ENCODE measurements at places on chromosomes 6 and 20.

DNA sequence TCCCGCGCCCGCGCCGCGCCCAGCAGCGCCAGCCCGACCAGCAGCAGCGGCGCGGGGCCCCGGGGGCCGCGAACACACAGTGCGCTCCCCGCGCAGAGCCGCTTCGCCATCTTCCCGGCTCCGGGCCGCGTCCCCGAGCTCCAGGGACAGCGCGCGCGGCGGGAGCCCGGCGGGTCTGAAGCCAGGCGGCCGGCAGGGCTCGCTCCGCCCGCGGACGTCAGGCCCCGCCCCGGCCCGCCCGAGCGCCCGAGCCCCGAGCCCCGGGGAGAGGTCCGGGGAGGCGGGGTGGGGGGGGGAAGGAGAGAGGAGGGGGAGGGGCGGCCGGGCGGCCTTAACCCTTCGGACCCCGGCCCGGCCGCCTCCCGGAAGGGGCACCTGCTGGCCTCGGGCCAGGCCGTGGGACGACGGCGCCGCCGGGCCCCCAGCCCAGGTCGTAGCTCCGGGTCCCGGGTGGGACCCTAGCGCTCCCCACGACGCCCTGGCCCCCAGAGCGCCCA lies at the start of gene LAMA5:
LAMA5 (minus strand) TSS at position 177 of the 497 bp plus-strand sequence; CDS start at position 110, 67 bp downstream.
- DNase-seq = no peak
- no peaks in the 10 kb centered on the region for H3K36me3 ChIP-seq
- H3K4me1 ChIP-seq = peaks cover 88% of the 10 kb centered on the region
- peak within 1 kb of the TSS; percentile 61 for H3K4me3 ChIP-seq
- H3K27me3 ChIP-seq = no peaks in the 10 kb centered on the region

DNA sequence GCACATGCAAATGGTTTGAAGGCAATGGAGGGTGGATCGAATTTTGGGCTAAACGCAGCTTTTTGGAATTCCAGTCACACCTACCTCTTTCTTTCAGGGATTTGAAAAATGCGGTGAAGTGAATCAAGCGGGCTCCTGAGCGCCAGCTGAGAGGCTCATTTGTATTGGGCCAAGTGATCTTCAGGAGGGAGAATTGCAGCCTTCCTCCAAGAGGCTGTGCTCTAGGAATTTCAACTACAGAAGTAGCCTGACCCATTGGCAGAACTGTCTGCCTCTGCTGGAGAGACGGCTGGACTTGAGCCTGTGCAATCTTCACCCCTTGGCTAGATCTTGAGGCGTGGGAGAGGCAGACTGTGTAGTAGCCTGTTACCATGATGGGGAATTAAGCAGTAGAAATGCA lies 5.7 kb upstream of the TIAM2 start:
- no peak for DNase-seq
- H3K27ac ChIP-seq = no peak overlapping the region
- no peaks in the 10 kb centered on the region for H3K4me1 ChIP-seq

DNA sequence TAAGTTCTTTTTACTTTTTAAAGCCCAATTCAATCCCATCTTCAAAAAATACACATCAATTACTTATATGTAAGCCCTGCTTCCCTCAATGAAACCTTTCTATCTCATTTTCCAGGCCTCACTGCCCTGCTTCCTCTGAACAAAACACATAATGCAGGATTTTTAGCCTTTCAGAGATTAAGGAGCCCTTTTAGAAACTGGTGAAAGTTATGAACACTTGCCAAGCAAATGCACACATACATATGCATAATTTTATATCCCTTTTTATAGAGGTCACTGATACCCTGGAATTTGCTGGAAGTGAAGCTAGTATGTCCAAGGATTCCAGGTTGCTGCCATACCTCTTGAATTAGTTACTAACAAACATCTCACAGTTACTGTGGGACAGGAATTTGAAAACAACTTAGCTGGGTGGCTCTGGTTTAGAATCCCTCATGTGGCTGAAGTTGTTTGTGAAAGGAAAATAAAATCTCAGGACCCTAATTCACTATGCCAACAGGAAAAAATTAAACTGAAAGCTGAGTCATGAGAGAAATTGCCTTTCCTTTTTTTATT lies 75.8 kb downstream of the UBE3D start:
- DNase-seq = no peak
- H3K27ac ChIP-seq = no peak overlapping the region
- H3K4me1 ChIP-seq = peaks cover 12% of the 10 kb centered on the region

GRCh38 chr6:37967651-37968050 lies 148.1 kb downstream of the ZFAND3 start:
- no peak for DNase-seq
- no peaks in the 10 kb centered on the region for H3K27me3 ChIP-seq
- no peak overlapping the region for H3K4me3 ChIP-seq
- H3K4me1 ChIP-seq = peaks cover 11% of the 10 kb centered on the region
- no peaks in the 10 kb centered on the region for H3K36me3 ChIP-seq
- no peak overlapping the region for H3K27ac ChIP-seq

DNA sequence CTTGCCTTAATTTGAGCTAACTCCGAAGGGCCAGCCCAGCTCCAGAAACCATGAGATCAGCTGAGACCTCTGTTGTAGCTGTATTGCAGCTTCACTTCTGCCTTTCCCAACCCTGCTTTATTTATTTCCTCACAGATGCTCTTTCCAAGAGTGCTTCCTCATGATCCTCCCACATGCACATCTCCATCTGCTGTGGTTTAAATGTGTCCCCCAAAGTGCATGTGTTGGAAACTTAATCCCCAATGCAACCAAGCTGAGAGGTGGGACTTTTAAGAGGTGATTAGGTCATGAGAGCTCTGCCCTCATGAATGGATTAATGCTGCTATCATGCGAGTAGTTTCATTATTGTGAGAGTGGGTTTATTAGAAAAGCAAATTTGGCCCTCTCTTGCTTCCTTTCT lies 164.4 kb upstream of the TAB2 start:
- H3K27me3 ChIP-seq = no peaks in the 10 kb centered on the region
- H3K36me3 ChIP-seq = no peaks in the 10 kb centered on the region
- H3K4me1 ChIP-seq = no peaks in the 10 kb centered on the region

DNA sequence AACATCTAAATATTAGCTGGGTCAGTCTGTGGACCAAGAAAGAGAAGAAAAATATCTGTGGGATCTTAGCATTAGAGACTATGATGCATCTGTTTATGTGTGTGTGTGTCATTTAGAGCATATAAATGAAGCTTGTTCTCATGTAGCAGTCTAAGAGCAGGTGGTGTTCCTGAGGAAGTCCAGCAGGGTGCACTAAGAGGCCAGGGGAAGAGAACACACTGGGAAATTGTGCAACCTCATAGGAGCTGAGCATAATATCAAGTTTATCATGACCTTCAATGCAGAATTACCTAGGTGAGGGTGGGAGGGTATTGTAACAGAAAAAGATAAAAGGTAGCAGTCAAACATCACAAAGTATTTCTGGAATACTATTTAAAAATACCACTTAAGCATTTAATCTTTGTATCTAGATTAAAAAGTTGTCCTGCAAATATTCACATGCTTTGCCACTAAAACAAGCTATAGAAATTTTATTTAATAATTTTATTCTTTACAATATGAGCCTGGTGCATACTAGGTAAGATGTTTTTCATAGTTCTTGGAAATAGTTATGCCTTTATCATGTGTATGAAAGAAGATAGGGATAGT lies 80.5 kb downstream of the SMPDL3A start:
- no peak overlapping the region for H3K27ac ChIP-seq
- H3K4me3 ChIP-seq = no peak overlapping the region
- no peaks in the 10 kb centered on the region for H3K4me1 ChIP-seq
- no peaks in the 10 kb centered on the region for H3K27me3 ChIP-seq
- no peaks in the 10 kb centered on the region for H3K36me3 ChIP-seq
- DNase-seq = no peak

DNA sequence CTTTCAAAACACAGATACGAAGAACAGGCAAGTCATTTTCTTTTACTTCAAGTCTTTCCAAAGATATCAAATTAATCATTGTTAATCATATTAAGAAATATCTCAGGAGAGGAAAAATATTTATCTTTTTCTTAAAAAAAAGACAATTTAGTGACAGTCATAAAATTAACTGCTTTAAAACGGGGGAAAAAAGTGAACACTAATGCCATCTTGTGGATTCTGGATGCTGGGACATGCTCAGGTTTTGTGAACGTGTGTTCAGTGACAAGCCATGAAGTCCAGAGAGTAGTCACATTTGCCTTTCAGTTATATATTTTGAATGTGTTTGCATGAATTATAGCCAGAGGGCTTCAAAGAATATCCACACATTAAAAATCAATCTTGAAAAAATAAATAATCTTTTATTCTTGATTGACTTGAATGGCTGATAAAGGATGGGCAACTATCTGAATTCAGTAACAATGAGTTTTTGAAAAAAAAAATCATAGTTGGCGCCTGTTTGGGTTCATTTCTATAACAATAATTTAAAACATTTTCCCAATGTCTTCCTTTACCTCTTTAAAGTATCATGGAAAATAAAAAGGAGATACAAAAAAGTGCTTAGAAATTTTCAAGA lies 74.7 kb upstream of the NOX3 start:
- no peaks in the 10 kb centered on the region for H3K36me3 ChIP-seq
- no peaks in the 10 kb centered on the region for H3K4me1 ChIP-seq
- DNase-seq = no peak
- H3K4me3 ChIP-seq = no peak overlapping the region
- no peak overlapping the region for H3K27ac ChIP-seq

GRCh38 chr6:107715550-107716321 lies 108.4 kb downstream of the SCML4 start:
- DNase-seq = peak; percentile 34
- H3K4me3 ChIP-seq = no peak overlapping the region
- no peak overlapping the region for H3K27ac ChIP-seq
- peaks cover 20% of the 10 kb centered on the region for H3K4me1 ChIP-seq
- H3K27me3 ChIP-seq = no peaks in the 10 kb centered on the region

DNA sequence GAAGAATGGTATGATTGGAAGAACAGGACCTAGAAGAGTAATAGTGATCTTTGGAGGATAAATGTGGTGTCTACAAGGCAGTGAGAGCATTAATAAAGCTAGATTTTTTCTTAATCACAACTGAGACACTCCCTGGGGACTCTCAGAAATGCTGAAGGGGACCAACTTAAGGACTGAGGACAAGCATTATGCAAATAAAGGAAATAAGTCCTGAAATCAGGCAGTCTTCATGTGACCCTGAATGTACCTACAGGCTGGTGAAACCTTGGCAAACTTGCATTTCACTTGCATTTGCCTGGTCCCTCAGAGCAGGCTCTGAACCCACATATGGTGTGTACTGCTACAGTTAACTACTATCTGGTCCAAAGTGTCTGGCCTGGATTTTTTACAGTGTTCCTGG lies 19.3 kb upstream of the TTK start:
- H3K4me3 ChIP-seq = no peak overlapping the region
- no peak for DNase-seq
- H3K4me1 ChIP-seq = no peaks in the 10 kb centered on the region
- no peak overlapping the region for H3K27ac ChIP-seq
- H3K27me3 ChIP-seq = no peaks in the 10 kb centered on the region

DNA sequence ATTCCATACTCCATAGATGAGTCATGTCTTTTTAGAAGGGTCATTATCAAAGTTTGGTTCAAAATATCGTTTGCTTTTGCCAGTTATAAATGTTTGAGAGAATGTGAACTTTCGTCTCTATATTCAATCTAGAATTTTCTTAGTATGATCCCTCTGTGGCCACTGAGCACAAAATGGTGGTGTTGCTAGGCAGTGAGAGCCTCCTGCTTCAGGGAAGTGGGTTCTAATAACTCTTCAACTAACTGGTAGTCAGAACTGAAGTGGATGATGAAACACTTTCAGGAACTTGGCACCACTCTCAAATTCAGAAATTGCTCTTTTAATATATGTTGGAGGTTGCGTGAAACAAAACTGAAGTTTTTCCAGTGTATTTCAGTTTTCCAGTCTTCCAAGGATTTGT lies 125.0 kb upstream of the DOK5 start:
- no peaks in the 10 kb centered on the region for H3K36me3 ChIP-seq
- H3K4me1 ChIP-seq = no peaks in the 10 kb centered on the region
- H3K4me3 ChIP-seq = no peak overlapping the region

DNA sequence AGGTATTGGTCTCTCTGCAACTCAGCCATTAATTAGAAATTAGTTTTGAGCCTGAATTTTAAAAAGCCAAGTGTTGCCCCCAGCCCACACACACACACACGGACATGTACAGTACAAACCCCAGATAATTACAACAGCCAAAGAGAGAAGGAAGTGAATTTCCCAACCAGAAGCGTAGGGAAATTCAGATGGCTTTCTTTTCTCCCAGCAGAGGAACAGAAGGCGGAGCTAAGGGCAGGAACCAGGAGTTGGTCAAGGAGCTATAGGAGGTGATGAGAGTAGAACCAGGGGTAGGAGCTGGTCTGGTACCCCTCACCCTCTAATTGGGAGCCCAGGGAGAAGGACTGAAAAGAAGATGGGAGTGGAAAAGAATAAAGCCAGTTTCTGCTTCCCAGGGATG lies 3.9 kb upstream of the ZBTB9 start:
- H3K4me3 ChIP-seq = no peak overlapping the region
- H3K4me1 ChIP-seq = peaks cover 23% of the 10 kb centered on the region
- no peak overlapping the region for H3K27ac ChIP-seq
- H3K36me3 ChIP-seq = no peaks in the 10 kb centered on the region

DNA sequence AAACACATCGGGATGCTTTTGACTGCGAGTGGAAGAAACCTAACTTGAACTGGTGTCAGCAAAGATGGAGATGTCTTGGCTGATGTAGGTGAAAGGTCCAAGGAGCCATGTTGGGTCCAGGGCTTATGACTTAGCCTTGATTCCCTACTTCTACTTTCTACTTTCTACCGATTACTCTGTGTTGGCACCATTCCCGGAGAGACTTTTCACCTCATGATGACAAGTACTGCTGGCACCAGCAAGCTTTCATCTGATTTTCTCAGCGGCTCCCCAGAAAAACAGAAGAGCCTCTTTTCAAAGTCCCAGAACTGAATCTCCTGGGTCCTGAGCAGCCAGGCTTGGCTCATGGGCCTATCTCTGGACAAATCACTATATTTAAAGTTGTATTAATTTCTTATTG lies 4.9 kb upstream of the EDN3 start:
- no peaks in the 10 kb centered on the region for H3K27me3 ChIP-seq
- no peaks in the 10 kb centered on the region for H3K36me3 ChIP-seq
- DNase-seq = no peak
- no peak overlapping the region for H3K27ac ChIP-seq

DNA sequence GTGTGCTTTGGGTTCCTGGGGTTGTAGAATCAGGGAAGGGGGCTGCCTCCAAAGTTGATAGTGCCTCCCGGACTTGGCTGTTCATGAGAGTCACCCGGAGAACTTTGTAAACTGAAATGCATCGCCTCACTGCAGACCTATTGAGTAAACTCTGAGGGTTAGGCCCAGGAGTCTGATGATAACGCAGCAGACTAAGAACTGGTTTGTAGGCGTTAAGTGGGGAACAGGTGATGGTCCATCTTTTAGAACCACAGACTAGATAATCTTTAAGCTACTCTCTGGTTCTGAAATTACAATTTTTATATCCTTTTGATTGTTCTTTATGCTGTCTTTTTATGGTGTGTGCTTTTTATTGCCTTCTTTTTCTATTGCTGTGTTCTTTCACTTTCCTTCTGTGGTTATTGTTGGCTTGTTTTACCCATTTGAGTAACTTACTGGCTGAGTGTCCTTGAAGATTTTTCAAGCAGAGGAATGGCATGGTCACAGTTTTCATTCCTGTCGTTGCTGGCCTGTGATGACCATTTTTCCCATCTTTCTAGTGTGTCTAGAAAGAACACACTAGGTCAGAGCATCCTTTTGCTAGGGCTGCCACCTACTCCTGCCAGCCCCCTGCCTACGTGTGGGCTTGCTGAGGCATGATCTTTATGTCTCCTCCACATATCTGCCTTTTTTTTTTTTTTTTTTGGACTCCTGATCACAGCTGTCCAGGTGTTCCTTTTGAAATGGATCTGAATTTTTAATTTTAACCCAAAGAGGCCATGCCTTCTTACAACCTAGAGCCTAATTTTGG lies 30.9 kb downstream of the LRRC1 start:
- H3K27me3 ChIP-seq = no peaks in the 10 kb centered on the region
- DNase-seq = no peak
- no peak overlapping the region for H3K27ac ChIP-seq
- no peaks in the 10 kb centered on the region for H3K36me3 ChIP-seq
- H3K4me1 ChIP-seq = peaks cover 45% of the 10 kb centered on the region
- no peak overlapping the region for H3K4me3 ChIP-seq
